ENCODE measurements at places on chromosomes 4 and X. TPM values are rescaled to one million over a fixed set of nuclear protein-coding genes. Genes with fewer than 3 reads are reported as not detected.

DNA sequence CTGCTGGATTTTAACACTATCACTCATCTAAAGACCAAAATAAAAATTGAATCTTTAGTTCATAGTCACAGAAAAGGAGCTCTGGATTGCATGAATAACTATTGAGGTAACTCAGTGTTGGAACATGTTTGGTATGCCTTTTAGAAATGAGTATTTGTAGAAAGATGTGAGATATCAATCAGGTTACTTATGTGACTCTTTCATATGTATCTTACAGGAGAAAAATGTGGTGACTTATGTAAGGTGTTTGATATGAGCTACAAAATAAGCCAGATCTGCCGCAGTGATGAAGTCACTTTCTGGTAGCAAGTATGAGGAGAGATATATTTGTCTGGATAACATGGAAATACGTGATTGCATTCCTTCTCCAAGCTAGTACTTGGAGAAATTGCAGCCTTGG lies 1653.3 kb upstream of the PCDH7 start:
- no peaks in the 10 kb centered on the region for H3K4me1 ChIP-seq
- H3K4me3 ChIP-seq: no peak overlapping the region
- H3K27me3 ChIP-seq: no peaks in the 10 kb centered on the region
- H3K36me3 ChIP-seq: no peaks in the 10 kb centered on the region
- DNase-seq: no peak

- DNase-seq: peak; percentile 55
- peaks cover 20% of the 10 kb centered on the region for H3K4me1 ChIP-seq
- peaks cover 70% of the 10 kb centered on the region for H3K27me3 ChIP-seq
- no peak overlapping the region for H3K4me3 ChIP-seq
- no peak overlapping the region for H3K27ac ChIP-seq
These were observed 10.6 kb upstream of the AMOT start for GRCh38 chrX:112851161-112851779.

Gene LINC00632
- 16.9 TPM for total RNA-seq

Gene ESX1
- total RNA-seq: not detected

Gene SPANXN4
- not detected for total RNA-seq

DNA sequence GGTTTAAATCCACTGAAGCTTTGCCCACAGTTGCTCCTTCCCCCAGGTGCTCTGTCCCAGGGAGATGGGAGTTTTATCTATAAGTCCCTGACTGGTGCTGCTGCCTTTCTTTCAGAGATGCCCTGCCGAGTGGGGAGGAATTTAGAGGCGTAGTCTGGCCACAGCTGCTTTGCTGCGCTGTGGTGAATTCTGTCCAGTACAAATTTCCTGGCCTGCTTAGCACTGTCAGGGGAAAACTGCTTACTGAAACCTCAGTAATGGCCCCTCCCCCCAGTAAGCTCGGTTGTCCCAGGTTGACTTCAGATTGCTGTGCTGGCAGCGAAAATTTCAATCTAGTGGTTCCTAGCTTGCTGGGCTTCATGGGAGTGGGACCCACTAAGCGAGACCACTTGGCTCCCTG lies 40.1 kb downstream of the UGT2B17 start:
- no peak for DNase-seq
- H3K4me3 ChIP-seq: no peak overlapping the region
- no peaks in the 10 kb centered on the region for H3K4me1 ChIP-seq
- no peak overlapping the region for H3K27ac ChIP-seq

Gene FSTL5
- total RNA-seq: not detected

DNA sequence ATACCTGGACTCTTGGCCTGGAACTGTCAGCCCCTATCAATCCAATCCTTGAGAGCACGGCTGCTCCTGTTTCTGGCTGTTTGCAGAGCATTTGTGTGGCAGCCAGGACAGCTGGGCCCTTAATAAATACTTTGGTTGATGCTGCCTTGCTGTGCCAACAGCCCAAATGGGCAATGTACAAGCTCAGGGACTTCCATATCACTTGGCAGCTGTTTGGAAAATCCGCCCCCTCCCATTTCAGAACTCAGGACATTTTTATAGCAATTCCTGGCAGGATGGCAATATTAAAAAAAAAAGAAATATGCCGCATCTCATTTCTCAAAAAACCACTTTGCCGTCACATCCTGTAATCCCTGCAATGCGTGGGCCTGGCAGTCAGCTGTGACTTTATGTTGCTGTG lies 218.9 kb downstream of the HS3ST1 start:
- no peak overlapping the region for H3K4me3 ChIP-seq
- no peaks in the 10 kb centered on the region for H3K27me3 ChIP-seq
- H3K4me1 ChIP-seq: no peaks in the 10 kb centered on the region

- H3K36me3 ChIP-seq: no peaks in the 10 kb centered on the region
- peaks cover 14% of the 10 kb centered on the region for H3K27me3 ChIP-seq
- DNase-seq: no peak
- no peak overlapping the region for H3K4me3 ChIP-seq
These were observed 1.6 kb downstream of the SOX3 start for GRCh38 chrX:140503238-140503601.

GRCh38 chrX:2374086-2374485 lies 126.7 kb downstream of the DHRSX start:
- no peaks in the 10 kb centered on the region for H3K36me3 ChIP-seq
- no peak for DNase-seq
- no peaks in the 10 kb centered on the region for H3K4me1 ChIP-seq
- no peaks in the 10 kb centered on the region for H3K27me3 ChIP-seq

- H3K27me3 ChIP-seq: no peaks in the 10 kb centered on the region
- H3K36me3 ChIP-seq: no peaks in the 10 kb centered on the region
- H3K4me3 ChIP-seq: no peak overlapping the region
- peak; percentile 5 for DNase-seq
These were observed 28.9 kb downstream of the SPANXD start for GRCh38 chrX:141669689-141670088.

Gene CENPVL3
- total RNA-seq: not detected

DNA sequence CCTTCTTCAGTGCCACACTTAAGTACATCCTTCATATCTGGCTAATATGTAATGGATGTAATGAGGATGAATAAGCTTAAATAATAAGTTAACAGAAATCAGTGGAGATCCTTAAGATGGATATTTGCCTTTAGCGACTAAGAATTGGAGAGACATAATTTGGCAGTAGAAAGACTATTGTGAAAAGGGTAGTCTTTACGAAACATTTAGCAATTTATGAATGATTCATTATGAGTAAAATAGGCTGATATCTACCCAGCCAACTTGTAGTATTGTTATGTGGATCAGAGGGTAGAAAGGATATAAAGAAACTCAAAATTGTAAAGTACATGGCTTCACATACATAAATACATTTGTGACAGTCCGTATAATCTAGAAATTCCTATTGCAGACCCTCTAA lies 2371.8 kb downstream of the PCDH7 start:
- no peaks in the 10 kb centered on the region for H3K4me1 ChIP-seq
- DNase-seq: peak; percentile 49
- H3K4me3 ChIP-seq: no peak overlapping the region

- H3K4me3 ChIP-seq: no peak overlapping the region
- H3K27ac ChIP-seq: no peak overlapping the region
- DNase-seq: peak; percentile 24
- no peaks in the 10 kb centered on the region for H3K27me3 ChIP-seq
- no peaks in the 10 kb centered on the region for H3K36me3 ChIP-seq
These were observed 86.7 kb downstream of the CNGA2 start for GRCh38 chrX:151821226-151821625.

Measured in MCF 10A (cell line).